ENCODE measurements at places on chromosomes 7 and 10.

DNA sequence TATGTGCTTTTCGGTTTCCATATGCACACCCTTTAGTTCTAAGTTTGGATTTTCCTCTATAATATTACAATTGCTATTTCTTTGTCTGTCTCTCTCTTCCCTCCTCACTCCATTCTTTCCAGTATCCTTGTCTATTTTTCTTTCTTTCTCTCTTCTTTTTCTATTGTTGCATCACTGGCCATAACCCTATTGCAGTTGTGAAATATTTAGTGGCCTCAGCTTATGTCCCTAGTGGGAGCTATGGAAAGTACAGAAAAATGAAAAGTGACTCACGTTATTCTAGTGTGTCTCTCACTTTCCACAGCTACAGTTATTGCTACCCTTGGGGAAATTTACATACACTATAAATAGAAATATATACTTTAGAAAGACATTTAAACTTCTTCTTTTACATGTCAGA lies 59.1 kb downstream of the CNTNAP2 start:
- DNase-seq = no peak

DNA sequence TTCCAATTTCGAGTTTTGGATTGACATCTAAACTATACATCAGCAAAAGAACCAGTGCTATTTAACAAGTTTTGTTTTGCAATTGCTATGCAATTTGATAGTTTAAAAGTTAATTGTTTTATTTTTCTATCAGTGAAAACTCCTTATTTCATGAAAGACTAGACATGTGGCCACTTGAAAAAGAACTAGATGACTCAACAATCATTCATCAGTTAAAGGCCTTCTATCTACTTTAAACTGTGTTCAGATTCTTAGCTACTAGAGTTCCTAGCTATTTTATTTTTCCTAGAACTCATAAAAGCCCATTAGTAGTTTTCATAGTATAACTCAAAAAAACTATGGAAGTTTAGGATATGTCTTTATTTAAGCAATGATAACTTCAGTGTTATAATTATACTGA lies 104.6 kb upstream of the LSM8 start:
- DNase-seq = no peak

DNA sequence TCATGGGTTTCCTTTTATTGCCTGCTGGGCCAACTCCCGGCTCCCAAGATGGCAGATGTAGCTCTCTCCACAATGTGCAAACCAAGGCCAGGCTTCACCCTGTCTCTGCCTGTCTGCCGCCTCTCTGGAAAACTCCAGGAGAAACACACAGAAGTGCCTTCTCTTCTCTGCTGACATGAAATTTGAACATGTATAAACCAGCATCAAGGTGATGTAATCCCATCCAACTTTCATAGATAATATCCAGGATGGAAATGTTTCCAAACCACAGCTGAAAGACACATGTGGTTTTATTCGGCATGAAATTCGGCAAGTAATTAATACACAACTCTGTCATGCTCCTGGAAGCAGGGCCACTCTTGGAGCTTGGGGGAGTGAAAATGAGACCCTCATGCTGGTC lies 297.2 kb downstream of the C7orf25 start:
- no peak for DNase-seq

DNA sequence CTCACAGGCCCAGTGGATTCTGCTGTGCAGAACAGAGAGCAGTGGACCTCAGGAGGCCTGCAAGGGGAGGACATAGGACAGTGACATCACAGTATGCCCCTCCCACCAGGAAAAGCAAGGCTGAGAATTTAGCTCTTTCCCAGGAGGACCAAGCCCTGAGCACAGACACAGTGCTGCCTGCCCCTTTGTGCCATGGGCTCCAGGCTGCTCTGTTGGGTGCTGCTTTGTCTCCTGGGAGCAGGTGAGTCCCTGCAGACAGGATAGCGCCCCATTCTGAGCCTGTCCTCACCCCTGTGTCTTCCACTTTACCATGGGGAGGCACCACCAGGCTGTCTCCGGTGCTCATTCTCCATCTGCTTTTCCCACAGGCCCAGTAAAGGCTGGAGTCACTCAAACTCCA lies 63.0 kb upstream of the PRSS58 start:
- no peak for DNase-seq

- no peak for DNase-seq
These were observed 19.6 kb downstream of the ABI1 start for GRCh38 chr10:26840938-26841732.

DNA sequence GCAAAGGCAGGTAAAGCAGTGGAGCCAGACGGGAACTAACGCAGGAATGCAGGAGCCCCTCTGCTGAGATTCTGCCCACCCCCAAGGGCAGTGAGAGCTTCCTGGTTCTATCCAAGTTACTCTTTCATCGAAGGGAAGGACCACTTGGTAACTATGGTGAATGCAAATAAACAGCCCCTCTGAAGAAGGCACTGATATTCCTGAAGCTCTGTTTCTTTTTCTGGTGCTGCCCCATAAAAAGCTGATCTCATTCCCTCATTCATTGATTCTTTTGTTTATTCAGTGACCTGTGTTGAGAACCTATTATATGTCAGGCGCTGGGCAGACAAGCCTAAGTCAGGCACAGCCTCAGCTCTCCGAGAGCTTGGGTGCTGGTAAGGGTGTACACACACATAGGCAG lies 217.3 kb downstream of the SNX10 start:
- DNase-seq = no peak

DNA sequence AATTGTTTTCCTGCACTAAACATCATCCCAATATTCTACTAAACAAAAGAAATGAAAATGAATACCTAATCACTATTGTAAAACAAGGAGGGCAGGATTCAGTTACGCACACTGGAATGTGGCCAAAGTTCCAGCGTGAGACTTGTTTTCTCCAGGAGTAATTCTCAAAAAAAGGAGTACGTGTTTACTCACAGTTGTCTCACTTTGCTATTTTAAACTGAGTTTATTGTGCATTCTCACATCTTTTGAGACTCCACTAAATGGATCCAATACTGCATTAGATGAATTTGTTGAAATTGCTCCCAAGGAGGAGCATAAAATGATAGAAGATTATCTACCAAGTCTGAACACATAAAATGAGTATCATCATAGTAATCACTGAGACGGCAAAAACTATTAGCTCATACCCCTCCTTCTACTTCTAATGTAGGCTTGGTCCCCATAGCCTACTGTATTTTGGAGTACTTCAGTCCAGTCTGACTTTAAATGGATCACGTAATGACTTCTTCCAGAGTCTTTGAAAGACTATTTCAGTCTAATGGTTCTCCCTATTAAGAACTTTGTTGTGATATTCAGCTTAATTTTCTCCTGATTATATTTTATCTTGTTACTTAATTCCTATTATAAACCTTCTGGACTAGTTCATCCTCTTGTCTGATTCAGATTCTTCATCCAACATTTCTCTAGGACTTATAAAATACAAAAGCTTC lies 3.8 kb downstream of the GRM3 start:
- DNase-seq = no peak

DNA sequence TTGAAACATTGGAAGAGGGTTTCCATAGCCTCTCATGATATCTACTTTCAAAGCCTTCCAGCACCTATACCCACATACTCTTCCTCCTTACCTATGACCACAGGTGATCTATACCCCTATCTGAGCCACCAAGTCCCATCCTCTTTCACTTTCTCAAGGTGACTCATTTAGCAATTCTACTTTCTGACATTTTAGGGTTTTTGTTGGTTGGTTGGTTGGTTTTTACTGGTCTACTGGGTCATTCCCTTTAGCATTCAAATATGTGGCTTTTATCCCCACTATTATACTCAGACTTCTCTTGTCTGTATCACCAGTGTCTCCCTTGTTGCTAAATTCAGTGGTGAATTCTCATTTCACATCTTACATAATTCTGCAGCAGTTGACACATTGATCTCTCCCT lies 130.4 kb upstream of the STEAP4 start:
- DNase-seq = no peak

- DNase-seq = no peak
These were observed 217.9 kb downstream of the SKAP2 start for GRCh38 chr7:26646336-26647048.

- DNase-seq = no peak
These were observed 125.5 kb downstream of the SH3PXD2A start for GRCh38 chr10:103729851-103730250.
